ENCODE measurements at places on chromosomes 3 and 15. TPM values are rescaled to one million over a fixed set of nuclear protein-coding genes. Genes with fewer than 3 reads are reported as not detected.

The MASP1 gene
- total RNA-seq = 42.0 TPM

The SIAH2 gene
- total RNA-seq = 16.5 TPM

The SOX14 gene
- total RNA-seq = not detected

The OIP5 gene
- 1.5 TPM for total RNA-seq

The PPP1R14D gene
- total RNA-seq = not detected

The IL16 gene
- total RNA-seq = 1.2 TPM

The THSD4 gene
- total RNA-seq = 3.0 TPM

The SETD2 gene
- total RNA-seq = 81.1 TPM

The TRPM1 gene
- not detected for total RNA-seq

The GPR62 gene
- total RNA-seq = 0.25 TPM

The ATP10A gene
- 0.74 TPM for total RNA-seq

The MKRN2OS gene
- total RNA-seq = not detected

The SLC25A38 gene
- 9.8 TPM for total RNA-seq

The IL20RB gene
- total RNA-seq = 0.25 TPM

The PATL2 gene
- not detected for total RNA-seq

The HEG1 gene
- total RNA-seq = 15.0 TPM

The SI gene
- total RNA-seq = not detected

The BFSP2 gene
- total RNA-seq = 0.25 TPM

The CD80 gene
- 0.49 TPM for total RNA-seq

The RASL12 gene
- total RNA-seq = 2.2 TPM

The MRPS25 gene
- total RNA-seq = 15.2 TPM

The SEMA3G gene
- total RNA-seq = 3.7 TPM

The P2RY12 gene
- total RNA-seq = 15.0 TPM

The ADGRG7 gene
- total RNA-seq = under 0.01 TPM

The CCRL2 gene
- total RNA-seq = 0.25 TPM

The SEMA7A gene
- total RNA-seq = 25.8 TPM

The PLA1A gene
- under 0.01 TPM for total RNA-seq

The VEPH1 gene
- total RNA-seq = 14.3 TPM

The REC114 gene
- total RNA-seq = not detected

The DUOX1 gene
- not detected for total RNA-seq

The CDHR4 gene
- total RNA-seq = under 0.01 TPM

The MYO1E gene
- total RNA-seq = 13.8 TPM

The WNT5A gene
- total RNA-seq = 8.1 TPM

The CCDC71 gene
- 13.0 TPM for total RNA-seq

The GP5 gene
- under 0.01 TPM for total RNA-seq

The PARP15 gene
- 0.49 TPM for total RNA-seq

The ROPN1B gene
- total RNA-seq = 0.98 TPM

The PRR23B gene
- total RNA-seq = not detected

The IL17RD gene
- 47.5 TPM for total RNA-seq

The AQR gene
- total RNA-seq = 29.7 TPM

The PIGZ gene
- 3.4 TPM for total RNA-seq

Measured in temporal lobe (tissue), 4 donors.